ENCODE measurements at places on chromosomes 4 and X. TPM values are rescaled to one million over a fixed set of nuclear protein-coding genes. Genes with fewer than 3 reads are reported as not detected.

MAGEA8 gene
- not detected for total RNA-seq

DNA sequence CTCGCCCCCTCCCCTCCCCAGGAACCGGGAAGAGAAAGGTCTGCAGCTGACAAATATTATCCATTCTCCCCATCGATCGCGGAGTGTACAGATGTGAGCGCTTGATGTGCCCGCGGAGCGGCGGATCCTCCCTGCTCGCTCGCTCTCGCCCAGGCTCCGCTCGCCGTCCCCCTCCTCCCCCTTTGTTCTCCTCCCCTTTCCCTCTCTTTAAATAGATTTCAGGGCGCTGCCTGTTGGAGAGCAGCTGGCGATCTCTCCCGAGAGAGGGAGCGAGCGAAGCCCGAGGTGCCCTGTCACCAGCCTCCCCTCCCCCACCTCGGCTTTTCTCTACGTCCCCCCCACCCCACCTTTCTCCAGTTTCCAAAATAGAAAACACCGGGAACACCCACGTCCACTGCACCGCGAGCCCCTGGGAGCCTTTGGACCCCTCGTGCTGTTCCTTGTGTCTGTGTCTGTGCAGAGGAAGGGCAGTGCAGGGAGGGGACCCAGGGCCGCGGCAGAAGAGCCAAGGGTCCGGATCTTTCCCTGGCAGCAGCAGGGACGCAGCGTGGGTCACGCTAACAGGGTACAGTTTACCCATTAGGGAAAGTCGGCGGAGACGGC, 56.6 kb upstream of the BCOR start:
- DNase-seq = peak; percentile 41

DNA sequence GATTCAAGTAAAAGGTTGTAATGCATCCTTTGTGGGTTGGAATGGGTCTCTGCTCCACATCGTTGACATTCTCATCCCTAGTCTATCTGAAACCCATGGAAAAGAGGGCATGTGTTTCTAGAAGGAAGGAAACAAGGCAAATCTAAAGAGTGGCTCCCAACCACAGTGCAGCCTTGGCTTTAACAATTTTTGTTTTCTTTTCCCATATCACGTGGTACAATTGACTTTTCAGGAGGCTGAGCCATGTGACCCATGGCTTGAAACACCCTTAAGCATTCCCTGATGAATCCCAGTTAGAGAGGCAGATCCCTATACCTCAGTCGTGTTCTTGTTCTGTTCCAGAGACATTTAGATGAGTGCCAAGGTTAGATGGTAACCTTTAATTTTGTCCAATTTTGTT, 12.8 kb downstream of the DCUN1D4 start:
- DNase-seq = no peak

GRCh38 chr4:186852073-186852420, 128.4 kb upstream of the FAT1 start:
- no peak for DNase-seq

- DNase-seq = no peak
These were observed 88.8 kb upstream of the PAK3 start for GRCh38 chrX:111007238-111007637.

GRCh38 chr4:24561438-24562139, 22.8 kb downstream of the DHX15 start:
- no peak for DNase-seq

GPR50 gene
- 4.4 TPM for total RNA-seq

DNA sequence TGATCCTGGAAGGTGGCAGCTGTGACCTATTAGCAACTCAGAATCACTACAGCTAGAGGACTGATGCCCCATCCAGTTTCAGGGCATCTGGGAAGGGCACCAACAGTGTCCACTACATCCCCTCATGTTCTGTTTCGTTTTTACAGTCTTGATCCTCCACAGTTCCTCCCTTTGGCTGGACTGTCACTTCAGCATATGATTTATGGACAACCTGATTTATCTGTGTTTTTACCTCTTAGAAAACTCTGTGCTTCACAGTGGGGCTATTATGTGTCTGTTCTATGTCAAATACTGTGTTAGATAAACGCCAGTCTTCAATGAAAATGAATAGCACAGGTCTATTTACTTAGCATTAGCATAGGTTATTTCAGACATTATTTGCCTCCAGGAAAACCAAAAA, 63.1 kb upstream of the GRPR start:
- DNase-seq = no peak

ENAM gene
- not detected for total RNA-seq

GRCh38 chrX:13087322-13088155, 43.1 kb upstream of the FAM9C start:
- no peak for DNase-seq

DNA sequence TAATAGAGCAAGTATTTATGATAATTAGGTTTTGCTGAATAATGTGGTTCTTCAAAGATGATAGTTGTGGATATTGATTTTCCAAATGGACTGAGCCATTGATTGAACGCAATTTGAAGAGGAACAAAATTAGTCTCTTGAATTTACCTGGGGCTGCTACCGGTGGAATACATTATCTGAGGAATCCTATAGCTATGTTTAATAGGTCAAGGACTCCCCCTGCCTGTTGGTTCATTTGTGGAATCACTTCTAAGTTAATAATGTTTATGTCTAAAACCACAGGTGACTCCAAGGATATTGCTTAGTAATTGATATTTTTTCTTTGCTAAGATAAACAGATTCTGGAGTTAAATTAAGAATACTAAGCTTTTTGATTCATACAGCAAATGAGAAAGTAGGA, 576.0 kb upstream of the PABPC4L start:
- no peak for DNase-seq

SH3D19 gene
- 25.1 TPM for total RNA-seq

DNA sequence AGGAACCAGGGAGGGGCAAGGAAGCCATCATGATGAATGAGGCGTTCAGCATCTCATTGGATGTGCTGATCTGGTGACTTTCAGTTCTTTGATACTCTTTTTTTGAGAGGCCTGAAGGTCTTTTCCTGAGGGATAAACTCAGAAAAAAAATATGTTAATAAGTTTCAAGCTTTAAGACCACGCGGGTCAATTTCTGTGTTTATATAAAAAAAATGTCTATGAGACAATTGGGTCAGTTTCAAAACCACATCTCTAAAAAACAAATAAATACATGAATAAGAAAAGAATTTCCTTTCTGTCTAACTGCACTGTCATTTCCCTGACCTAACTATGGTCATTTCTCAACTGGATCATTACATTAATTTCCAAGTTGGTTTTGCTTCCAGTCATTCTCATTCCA, 62.6 kb downstream of the TRIML1 start:
- no peak for DNase-seq

DNA sequence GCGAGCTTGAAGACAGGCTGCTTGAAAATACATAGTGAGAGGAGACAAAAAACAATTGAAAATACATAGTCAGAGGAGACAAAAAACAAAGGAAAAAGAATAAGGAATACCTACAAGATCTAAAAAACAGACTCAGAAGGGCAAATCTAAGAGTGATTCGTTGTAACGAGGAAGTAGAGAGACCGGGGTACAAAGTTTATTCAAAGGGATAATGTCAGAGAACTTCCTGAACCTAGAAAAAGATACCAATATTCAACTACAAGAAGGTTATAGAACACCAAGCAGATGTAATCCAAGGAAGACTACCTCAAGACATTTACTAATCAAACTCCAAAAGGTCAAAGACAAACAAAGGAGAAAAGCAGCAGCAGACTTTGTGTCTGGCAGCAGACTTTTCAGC, 165.6 kb downstream of the NEK1 start:
- DNase-seq = no peak
